ENCODE measurements at places on chromosomes 13 and 19. TPM values are rescaled to one million over a fixed set of nuclear protein-coding genes. Genes with fewer than 3 reads are reported as not detected.

Gene RXFP2
- not detected for total RNA-seq

Gene ABHD8
- total RNA-seq: 21.0 TPM

Gene TINCR
- not detected for total RNA-seq

Gene WDR88
- not detected for total RNA-seq

All from smooth muscle cell of trachea (primary cell).